SK-N-DZ (cell line): ENCODE measurements at places on chromosomes 3 and 15.

DNA sequence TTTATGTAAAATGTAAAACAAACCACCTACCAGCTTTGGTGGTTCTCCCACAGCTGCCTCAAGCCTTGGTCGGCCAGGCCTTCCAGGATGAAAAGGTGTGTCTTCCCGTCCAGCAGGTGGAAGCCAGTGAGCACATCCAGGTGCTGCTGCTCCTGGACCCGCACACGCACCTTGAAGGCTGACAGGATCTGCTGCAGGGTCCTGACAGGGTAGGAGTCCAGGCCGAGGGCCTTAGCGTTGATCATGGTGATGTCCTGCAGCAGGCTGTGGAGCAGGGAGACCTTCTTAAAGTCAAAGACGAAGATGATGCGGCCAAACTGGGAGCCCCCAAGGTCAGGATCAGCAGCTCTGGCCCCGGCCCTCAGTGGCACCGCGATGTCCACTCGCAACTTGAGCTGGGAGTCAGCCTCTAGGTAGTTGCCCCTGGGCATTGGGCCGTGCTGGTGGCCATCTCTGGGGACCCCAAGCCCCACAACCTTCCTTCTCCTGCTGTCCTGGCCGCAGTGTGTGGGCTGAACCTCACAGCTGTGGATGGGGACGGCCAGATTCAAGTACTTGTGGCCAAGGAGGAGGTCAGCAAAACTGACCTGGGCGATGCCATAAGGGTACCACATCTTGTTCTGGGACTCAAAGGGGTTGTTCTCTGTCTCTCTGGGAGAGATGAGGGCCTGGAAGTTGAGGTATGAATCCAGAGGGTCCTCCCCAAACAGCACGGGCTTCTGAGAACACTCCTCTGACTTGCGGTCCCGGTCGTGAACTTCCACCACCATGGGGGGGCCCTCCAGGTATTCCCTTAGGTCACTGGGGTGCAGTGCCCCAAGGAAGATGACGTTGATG lies 48.6 kb downstream of the CFAP92 start:
- no peak for DNase-seq

GRCh38 chr15:98003996-98004395 lies 43.5 kb downstream of the ARRDC4 start:
- DNase-seq = no peak

- DNase-seq = no peak
These were observed 29.5 kb downstream of the TKT start for GRCh38 chr3:53226142-53226840.

DNA sequence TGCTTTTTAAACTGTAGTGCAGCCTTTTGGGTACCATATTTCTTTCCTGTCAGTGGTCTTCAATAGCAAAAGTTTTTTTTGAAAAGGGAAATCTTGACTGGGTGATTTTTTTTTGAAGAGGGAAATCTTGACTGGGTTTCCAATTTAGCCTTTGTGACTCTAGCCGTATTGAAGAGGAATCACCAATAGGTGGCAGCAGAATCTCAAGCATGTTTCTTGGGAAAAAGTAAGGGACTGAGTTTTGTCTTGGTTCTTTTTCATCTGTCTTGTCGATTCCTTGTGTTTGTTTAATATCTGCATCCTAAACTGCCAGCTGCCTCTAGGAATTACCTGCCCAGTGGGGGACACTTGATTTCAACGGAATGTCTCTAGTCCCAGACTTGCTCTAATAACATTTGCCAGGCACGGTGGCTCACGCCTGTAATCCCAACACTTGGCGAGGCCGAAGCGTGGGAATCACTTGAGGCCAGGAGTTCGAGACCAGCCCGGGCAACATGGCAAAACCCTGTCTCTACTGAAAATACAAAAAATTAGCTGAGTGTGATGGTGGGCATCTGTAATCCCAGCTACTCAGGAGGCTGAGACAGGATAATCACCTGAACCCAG lies 89.2 kb downstream of the RBPMS2 start:
- DNase-seq = peak; percentile 58

DNA sequence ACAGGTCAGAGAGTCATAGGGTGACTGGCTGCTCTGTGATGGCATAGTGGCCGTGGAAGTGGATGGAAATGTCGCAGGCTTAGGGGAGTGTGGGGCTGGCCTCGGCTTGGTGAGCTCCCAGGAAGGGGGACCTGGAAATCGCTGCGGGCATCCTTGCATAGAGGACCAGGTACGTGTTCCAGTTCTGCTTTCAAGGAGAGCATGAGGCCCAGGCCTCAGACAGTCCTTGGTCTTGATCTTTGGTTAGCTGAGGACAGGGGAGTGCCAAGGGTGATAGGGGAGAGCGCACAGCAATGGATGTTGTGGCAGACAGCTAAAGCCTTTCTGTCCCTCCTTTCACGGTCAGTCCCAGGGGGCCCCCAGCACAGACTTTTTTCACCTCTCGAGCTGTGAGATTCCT lies 110.5 kb downstream of the SNRPN start:
- DNase-seq = no peak

DNA sequence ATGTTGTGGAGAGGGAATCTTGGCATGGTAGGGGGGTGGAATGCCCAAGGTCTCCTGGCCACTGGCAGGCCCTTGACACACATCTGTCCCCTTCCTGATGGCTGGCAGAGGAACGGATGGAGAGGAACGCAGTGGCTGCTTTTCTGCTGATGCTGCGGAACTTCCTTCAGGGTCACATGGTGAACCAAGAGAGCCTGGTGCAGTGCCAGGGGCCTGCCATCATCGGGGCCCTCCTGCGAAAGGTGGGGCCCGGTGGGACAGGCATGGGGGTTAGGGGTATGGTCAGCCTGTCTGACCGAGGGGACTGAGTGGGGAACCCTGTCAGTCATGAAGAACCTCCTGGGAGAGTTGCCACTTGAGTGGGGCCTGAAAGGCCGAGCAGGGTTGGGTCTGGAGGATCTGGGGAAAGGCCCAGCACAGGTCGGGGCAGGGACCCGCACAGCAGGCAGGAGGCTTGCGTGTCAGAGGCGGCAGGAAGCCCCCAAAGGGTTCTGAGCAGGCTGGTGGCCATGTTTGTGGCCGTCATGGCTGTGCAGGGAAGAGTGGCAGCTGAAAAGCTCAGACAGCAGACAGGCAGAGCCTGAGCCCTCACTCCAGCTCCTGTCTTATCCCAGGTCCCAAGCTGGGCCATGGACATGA lies 18.1 kb downstream of the NBEAL2 start:
- DNase-seq = no peak

DNA sequence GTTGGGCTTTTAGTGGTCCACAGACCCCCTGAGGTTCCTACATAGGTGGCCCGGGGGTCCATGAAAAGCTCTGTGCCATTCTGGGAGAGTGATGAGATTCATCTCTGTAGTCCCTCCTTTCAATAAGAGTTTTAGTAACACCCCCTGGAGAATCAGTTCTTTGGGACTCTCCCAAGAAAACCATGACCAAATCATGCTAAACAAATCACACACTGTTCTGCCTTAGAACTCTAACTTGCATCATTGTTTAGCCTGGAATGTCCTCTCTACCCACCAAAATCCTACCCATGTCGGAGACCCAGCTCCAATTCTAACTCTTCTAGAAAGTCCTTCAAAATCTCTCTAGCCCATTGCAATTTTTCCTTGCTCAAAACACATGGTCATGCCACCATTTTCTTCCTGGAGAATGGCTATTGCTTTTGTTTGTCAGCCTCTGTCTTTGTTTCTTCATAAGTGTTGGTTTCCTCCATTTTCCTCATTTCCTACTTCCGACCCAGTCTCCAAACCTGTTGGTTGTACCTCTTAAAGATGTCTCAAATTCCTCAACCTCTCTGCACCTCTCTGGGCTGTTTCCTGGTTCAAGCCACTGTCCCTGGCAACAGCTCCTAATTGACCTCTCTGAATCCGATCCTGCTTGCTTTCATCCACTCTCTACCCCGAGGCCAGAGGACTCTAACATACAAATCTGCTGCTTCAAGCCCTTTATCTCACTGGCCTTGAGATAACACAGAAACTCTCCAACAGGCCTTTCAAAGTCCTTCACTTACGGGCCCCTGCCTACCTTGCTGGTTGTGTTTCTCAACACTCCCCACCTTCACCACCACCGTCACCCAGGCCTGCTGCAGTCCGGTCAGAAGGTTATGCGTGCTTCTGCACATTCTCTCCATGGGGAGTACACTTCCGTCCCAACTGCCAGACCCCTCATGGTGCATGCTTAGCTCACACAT lies 23.7 kb downstream of the CYP19A1 start:
- DNase-seq = no peak

DNA sequence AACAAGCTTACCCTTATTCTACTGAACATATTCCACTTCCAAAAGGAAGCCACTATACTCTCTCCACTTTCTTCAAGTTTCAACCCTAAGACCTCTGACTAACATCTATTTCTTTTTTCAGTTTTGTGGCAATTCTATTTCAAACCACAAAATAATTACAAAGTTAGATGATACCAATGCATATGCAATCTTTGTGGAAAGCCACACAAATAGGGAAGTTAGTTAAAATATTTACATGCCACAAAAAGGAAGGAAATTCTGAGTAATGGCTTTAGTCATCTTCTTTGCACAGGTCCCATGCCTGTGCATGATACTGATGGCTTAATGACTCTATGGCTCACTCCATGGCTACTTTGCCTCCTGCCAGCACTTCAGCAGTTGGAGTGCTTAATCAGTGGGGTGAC lies 57.0 kb upstream of the MCTP2 start:
- DNase-seq = no peak

GRCh38 chr3:197197334-197197733 lies 101.1 kb downstream of the DLG1 start:
- no peak for DNase-seq

- no peak for DNase-seq
These were observed 31.3 kb downstream of the LIPC start for GRCh38 chr15:58462973-58463663.

DNA sequence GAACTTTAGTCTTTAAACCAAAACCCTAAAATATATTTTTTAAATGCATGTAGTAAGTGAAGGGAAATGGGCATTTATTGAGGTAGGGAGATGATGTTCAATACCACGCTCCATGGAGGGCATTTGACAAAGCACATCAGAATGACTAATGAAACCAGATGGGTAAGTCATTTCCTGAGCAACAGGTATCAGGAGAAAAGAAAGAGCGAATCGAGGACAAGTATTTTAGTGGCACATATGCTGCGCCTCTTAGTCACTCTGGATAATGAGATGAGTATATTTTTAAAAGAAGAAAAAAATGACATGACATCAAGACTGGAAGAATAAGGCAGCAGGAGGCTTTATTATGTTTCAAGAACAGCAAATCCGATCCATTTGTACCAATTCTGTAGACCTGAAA lies 129.0 kb upstream of the ARHGEF3 start:
- no peak for DNase-seq

- DNase-seq = no peak
These were observed 36.9 kb downstream of the SENP8 start for GRCh38 chr15:72155003-72155621.

GRCh38 chr3:78337801-78338211 lies 1297.9 kb downstream of the ROBO2 start:
- DNase-seq = no peak

DNA sequence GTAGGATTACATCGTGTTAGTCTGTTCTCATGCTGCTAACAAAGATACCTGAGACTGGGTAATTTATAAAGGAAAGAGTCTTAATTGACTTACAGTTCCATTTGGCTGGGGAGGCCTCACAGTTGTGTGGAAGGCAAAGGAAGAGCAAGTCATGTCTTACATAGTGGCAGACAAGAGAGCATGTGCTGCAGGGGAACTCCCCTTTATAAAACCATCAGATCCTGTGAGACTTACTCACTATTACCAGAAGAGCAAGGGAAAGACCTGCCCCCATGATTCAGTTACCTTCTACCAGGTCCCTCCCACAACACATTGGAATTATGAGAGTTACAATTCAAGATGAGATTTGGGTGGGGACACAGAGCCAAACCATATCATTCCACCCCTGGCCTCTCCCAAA lies 3.4 kb downstream of the SLC25A26 start:
- DNase-seq = no peak

GRCh38 chr3:154398084-154398967 lies 31.7 kb downstream of the GPR149 start:
- DNase-seq = no peak

DNA sequence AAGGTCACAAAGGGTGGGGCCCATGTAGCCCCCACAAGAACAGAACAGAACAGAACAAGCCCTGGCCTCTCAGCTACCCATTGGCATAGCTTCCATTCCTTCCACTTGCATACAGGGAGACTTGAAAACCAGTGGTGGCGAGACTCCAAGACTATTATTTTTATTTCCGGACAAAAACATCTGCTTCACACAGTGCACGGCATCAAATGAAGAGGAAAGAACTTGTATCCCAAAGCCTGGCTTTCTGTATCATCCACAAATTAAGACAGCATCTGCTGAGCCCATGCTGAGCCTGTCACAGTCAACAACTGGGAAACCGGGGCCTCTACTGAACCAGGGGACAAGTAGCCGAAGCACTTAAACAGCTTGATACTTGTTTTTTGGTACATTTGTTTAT lies 56.0 kb downstream of the CLEC3B start:
- no peak for DNase-seq
